Activated CD4-positive, alpha-beta memory T cell treated with anti-CD3 and anti-CD28 coated beads, Interleukin-2, amount 10 ng/mL, durations not matched to agents 7 days and 5 days (primary cell): ENCODE measurements at places on chromosomes 11 and 22. TPM values are rescaled to one million over a fixed set of nuclear protein-coding genes. Genes with fewer than 3 reads are reported as not detected.

- no peaks in the 10 kb centered on the region for H3K27me3 ChIP-seq
- H3K4me3 ChIP-seq = no peak overlapping the region
- H3K4me1 ChIP-seq = peaks cover 16% of the 10 kb centered on the region
- peaks cover 70% of the 10 kb centered on the region for H3K36me3 ChIP-seq
Measured at GRCh38 chr11:121553806-121554205, 101.0 kb upstream of the SORL1-AS1 start.

- no peak overlapping the region for H3K4me3 ChIP-seq
- DNase-seq = no peak
- H3K27me3 ChIP-seq = peaks cover 17% of the 10 kb centered on the region
- no peaks in the 10 kb centered on the region for H3K4me1 ChIP-seq
- H3K27ac ChIP-seq = no peak overlapping the region
Measured at GRCh38 chr22:50057278-50058060, 629 bp downstream of the TTLL8 start.

- H3K36me3 ChIP-seq = peaks cover 33% of the 10 kb centered on the region
- H3K4me3 ChIP-seq = no peak overlapping the region
- no peak overlapping the region for H3K27ac ChIP-seq
- peaks cover 45% of the 10 kb centered on the region for H3K4me1 ChIP-seq
Measured at GRCh38 chr22:42172773-42173172, 42.2 kb upstream of the CYP2D6 start.

- no peak overlapping the region for H3K4me3 ChIP-seq
- H3K36me3 ChIP-seq = peaks cover 21% of the 10 kb centered on the region
- no peak overlapping the region for H3K27ac ChIP-seq
- H3K27me3 ChIP-seq = no peaks in the 10 kb centered on the region
- no peak for DNase-seq
Measured at GRCh38 chr11:61969838-61970662, 2.6 kb upstream of the FTH1 start.

- H3K4me1 ChIP-seq = no peaks in the 10 kb centered on the region
- no peak for DNase-seq
- H3K36me3 ChIP-seq = no peaks in the 10 kb centered on the region
- H3K4me3 ChIP-seq = no peak overlapping the region
- H3K27me3 ChIP-seq = peaks cover 33% of the 10 kb centered on the region
Measured at GRCh38 chr11:1676229-1676740, 20.7 kb upstream of the KRTAP5-6 start.

- H3K27me3 ChIP-seq = peaks cover 11% of the 10 kb centered on the region
- H3K27ac ChIP-seq = no peak overlapping the region
- H3K4me3 ChIP-seq = no peak overlapping the region
- no peaks in the 10 kb centered on the region for H3K4me1 ChIP-seq
- H3K36me3 ChIP-seq = no peaks in the 10 kb centered on the region
Measured at GRCh38 chr22:28043266-28043665, 124.2 kb upstream of the PITPNB start.

DNA sequence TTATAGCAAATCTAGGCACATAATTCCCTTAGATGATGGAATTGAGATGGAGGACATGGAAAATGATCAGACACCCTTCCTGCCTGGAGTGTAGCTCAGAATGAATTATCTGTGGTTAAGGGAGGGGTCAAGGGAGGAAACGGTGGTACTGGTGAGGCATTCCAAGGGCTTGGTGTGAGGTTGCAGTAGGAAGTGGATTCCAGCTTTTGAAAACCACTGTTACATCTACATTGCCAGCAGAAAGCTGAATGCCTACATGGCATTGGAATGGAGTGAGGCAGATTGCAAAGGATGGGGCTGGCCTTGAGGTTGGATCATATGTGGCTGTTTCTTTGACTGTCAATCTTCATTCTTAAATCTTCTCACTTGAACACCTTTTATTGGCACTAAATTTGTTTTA, 684.4 kb downstream of the NTM start:
- no peak overlapping the region for H3K27ac ChIP-seq
- no peaks in the 10 kb centered on the region for H3K4me1 ChIP-seq
- no peaks in the 10 kb centered on the region for H3K36me3 ChIP-seq
- no peak overlapping the region for H3K4me3 ChIP-seq
- no peaks in the 10 kb centered on the region for H3K27me3 ChIP-seq
- DNase-seq = no peak

- H3K4me1 ChIP-seq = peaks cover 10% of the 10 kb centered on the region
- peak; percentile 29 for DNase-seq
- H3K36me3 ChIP-seq = peaks cover 24% of the 10 kb centered on the region
Measured at GRCh38 chr11:6531267-6531752, 34.2 kb downstream of the DNHD1 start.

GRCh38 chr11:93712678-93713077, 28.6 kb downstream of the TAF1D start:
- H3K27ac ChIP-seq = no peak overlapping the region
- H3K36me3 ChIP-seq = peaks cover 93% of the 10 kb centered on the region
- no peaks in the 10 kb centered on the region for H3K27me3 ChIP-seq
- no peak for DNase-seq
- H3K4me3 ChIP-seq = no peak overlapping the region

DNA sequence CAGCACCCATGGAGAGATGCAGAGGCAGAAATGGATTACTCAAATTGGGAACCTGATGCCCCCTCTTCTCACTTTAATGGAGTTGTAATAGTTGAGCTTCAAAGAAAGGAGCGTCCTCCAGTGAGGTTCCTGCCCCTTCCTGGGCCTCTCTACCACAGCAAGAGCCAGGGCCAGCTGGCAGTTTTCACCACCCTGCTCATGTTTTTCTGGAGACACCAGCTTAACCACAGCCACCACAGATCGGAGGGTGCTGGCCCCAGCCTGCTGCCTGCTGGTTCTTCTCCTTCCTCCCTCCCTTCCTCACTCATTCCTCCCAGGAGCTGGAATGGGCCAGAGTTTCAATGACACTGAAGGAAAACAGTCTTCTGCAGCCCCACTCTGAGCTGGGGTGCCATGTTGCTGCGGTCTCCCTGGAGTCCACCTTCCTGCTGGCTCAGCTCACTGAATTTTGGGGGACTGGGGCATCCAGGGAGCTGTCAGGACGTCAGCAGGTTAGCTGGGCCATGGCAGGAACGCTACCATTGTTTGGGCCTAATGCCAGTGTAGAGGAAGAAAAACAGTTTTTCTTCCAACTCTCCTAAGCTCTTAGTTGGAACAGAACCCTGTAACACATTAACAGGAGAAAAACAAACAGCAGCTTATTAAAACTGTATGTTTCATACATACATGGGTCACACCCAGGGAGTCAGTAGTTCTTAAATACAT, 57.7 kb downstream of the TRAF6 start:
- H3K36me3 ChIP-seq = peaks cover 47% of the 10 kb centered on the region
- no peak overlapping the region for H3K4me3 ChIP-seq
- DNase-seq = peak; percentile 63
- H3K4me1 ChIP-seq = peaks cover 52% of the 10 kb centered on the region

- no peaks in the 10 kb centered on the region for H3K36me3 ChIP-seq
- no peaks in the 10 kb centered on the region for H3K27me3 ChIP-seq
- DNase-seq = peak; percentile 32
- peak overlapping the region; percentile 67 for H3K27ac ChIP-seq
Measured at GRCh38 chr11:115869780-115870431, 365.7 kb upstream of the CADM1 start.

DNA sequence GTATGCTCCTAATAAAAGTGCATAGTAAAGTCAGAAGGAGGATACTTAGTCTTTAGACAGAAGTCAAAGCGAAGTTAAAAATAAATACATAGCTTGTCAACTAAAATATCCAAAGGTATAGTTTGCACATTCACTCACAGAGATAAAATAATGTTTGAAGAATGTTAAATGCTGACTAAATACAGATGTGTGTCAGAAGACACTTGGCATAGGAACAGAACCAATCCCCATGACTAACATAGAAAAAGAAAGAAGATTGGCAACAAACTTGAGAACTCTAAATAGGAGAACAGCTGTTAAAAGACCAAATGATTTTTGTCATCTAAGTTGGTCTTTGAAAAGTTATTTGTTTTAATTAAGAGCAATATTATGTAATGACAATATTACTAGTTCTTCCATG, 1172.1 kb upstream of the RAG2 start:
- no peaks in the 10 kb centered on the region for H3K27me3 ChIP-seq
- no peak overlapping the region for H3K27ac ChIP-seq
- no peaks in the 10 kb centered on the region for H3K4me1 ChIP-seq
- DNase-seq = no peak
- no peak overlapping the region for H3K4me3 ChIP-seq

- no peaks in the 10 kb centered on the region for H3K36me3 ChIP-seq
- no peak for DNase-seq
- H3K27ac ChIP-seq = no peak overlapping the region
- no peaks in the 10 kb centered on the region for H3K27me3 ChIP-seq
- no peak overlapping the region for H3K4me3 ChIP-seq
Measured at GRCh38 chr22:21937041-21937820, 15.4 kb downstream of the PPM1F start.

- H3K27ac ChIP-seq = no peak overlapping the region
- no peaks in the 10 kb centered on the region for H3K27me3 ChIP-seq
- no peak for DNase-seq
- peaks cover 5% of the 10 kb centered on the region for H3K36me3 ChIP-seq
- H3K4me3 ChIP-seq = no peak overlapping the region
Measured at GRCh38 chr11:123588117-123588863, 66.1 kb downstream of the SCN3B start.

- peaks cover 8% of the 10 kb centered on the region for H3K36me3 ChIP-seq
- no peak overlapping the region for H3K27ac ChIP-seq
- H3K4me3 ChIP-seq = no peak overlapping the region
- H3K27me3 ChIP-seq = no peaks in the 10 kb centered on the region
- DNase-seq = no peak
- peaks cover 19% of the 10 kb centered on the region for H3K4me1 ChIP-seq
Measured at GRCh38 chr11:62656796-62657429, 3.8 kb upstream of the INTS5 start.

- H3K4me3 ChIP-seq = no peak overlapping the region
- no peaks in the 10 kb centered on the region for H3K36me3 ChIP-seq
- H3K4me1 ChIP-seq = no peaks in the 10 kb centered on the region
Measured at GRCh38 chr11:69892986-69893555, 73.9 kb upstream of the FGF3 start.

DNA sequence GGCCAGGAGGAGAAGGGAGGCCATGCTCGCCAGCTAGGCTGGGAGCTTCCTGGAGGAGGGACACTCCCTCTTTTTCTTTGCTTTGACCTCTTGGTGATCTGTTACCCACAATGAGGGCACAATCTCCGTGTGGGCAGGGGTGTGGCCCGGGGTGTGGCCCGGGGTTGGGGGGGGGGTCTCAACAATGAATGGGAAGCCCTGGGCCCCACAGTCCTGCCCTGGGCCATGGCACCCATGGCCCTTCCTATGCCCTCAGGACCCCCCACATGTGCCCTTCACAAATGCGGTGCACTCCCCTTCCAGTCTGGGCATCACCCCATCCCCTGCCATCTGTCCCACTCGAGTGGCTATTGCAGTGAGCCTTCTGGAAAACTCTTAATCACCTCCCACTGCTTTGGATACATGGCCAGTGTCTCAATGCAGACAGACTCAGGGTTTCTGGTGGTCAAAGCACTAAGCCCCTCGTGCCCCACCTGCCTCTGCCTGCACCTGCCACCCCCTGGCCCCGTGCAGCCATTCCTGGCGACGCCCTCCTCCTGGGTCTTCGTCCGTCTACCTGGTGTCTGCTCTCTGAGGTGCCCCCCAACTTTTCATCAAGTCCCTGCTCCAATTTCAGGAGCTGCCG, 611.3 kb downstream of the TBC1D22A start:
- H3K27me3 ChIP-seq = no peaks in the 10 kb centered on the region
- H3K27ac ChIP-seq = no peak overlapping the region
- H3K4me3 ChIP-seq = no peak overlapping the region

GRCh38 chr22:38186429-38186828, 4.8 kb upstream of the PLA2G6 start:
- no peak overlapping the region for H3K4me3 ChIP-seq
- H3K36me3 ChIP-seq = peaks cover 1% of the 10 kb centered on the region
- no peak for DNase-seq

DNA sequence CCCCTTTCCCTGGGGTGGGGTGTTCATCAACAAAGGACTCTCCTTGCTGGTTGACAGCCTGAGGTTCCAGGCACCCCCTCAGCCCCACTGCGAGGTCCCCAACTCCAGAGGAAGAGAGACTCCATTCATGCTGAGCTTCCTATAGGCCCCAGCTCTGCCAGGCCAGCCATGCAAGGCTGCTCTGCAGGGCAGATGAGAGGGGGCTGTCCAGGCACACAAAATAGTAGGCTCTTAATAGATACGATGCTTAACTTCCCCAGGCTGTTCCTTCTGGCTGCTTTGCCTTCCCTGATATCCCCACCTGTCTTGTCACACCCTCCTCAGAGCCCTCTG, 45.0 kb upstream of the CRYBB3 start:
- no peaks in the 10 kb centered on the region for H3K36me3 ChIP-seq
- no peak for DNase-seq
- no peak overlapping the region for H3K4me3 ChIP-seq
- no peak overlapping the region for H3K27ac ChIP-seq
- H3K27me3 ChIP-seq = no peaks in the 10 kb centered on the region

The CASTOR1 gene
- total RNA-seq = 14.6 TPM

The LAYN gene
- 0.40 TPM for total RNA-seq

The RAB39A gene
- not detected for total RNA-seq

The PATE4 gene
- total RNA-seq = not detected

The PDHX gene
- 29.7 TPM for total RNA-seq

The OR8D4 gene
- not detected for total RNA-seq

The OR4C15 gene
- total RNA-seq = not detected

The PDE3B gene
- 74.9 TPM for total RNA-seq

The EFCAB6 gene
- total RNA-seq = 0.18 TPM

The PAX6 gene
- not detected for total RNA-seq

The ACTN3 gene
- 0.30 TPM for total RNA-seq
